DMS79 treated with DMSO at 0.1 percent for 48 hours (cell line): ENCODE measurements at places on chromosomes 3 and 15.

DNA sequence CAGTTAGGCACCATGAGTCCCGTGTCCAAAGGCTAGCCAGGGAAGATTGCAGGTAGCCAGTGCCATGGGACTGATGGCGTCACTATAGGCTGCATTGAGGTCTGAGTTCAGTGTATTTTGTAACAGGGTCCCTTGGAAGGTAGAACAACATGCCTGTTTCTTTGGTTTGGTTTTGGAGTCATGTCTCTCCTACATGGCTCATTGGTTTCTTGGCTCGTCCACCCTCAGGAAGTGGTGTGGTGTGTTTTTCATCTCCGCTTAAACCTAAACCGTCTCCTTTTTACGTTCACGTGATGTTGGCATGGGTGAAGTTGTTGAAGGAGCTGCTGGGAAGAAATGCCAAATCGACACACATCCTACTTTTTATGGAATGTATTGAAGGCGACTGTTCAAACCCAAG is 71.6 kb downstream of the FLNB start:
- DNase-seq: peak; percentile 7

- DNase-seq: no peak
These were observed 12.4 kb downstream of the PCYT1A start for GRCh38 chr3:196275126-196275525.

DNA sequence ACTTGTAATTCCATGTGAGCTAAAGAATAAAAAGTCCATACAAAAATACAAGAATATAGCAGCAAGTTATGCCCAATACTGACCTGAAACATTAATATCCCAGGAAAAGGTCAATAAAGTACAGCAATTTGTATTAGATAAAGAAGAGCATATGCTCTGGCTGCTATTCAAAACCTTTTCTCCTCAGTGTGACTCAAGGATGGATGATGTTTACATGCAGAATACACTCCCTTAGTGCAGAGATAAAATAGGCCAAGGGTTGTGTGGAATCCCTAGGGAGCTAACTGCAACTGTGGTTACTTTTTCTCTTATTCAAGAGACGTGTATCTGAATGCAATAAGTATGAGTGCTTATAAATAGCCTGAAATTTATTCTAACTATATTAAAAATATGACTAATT is 78.7 kb downstream of the SLC9A9 start:
- DNase-seq: no peak

DNA sequence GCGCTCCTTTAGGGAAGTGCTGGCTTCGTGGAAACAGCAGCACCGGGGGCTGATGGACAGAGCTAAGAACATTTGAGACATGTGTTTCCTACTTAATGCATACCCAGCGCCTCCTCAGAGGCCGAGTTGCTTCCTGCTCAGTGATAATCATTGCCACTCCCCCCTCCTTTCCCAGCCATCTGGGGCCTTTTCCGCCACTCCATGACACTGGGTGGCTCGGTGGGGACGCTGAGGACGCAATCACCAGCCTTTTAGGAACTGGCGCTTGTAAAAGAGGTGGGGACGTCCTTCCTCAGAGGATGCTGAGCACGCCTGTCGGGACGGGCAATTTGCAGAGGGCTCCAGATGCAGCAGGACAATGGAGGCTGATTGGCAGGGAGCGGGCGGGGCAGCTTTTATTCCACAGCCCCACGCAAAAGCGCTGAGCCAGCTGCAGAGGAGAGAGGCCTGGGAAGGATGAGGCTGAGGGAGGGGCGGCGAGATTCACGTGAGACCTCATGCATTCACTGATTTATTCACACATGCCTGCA is 22.2 kb upstream of the IQSEC1 start:
- no peak for DNase-seq

GRCh38 chr3:120393243-120393642 is 44.1 kb upstream of the LRRC58 start:
- no peak for DNase-seq

DNA sequence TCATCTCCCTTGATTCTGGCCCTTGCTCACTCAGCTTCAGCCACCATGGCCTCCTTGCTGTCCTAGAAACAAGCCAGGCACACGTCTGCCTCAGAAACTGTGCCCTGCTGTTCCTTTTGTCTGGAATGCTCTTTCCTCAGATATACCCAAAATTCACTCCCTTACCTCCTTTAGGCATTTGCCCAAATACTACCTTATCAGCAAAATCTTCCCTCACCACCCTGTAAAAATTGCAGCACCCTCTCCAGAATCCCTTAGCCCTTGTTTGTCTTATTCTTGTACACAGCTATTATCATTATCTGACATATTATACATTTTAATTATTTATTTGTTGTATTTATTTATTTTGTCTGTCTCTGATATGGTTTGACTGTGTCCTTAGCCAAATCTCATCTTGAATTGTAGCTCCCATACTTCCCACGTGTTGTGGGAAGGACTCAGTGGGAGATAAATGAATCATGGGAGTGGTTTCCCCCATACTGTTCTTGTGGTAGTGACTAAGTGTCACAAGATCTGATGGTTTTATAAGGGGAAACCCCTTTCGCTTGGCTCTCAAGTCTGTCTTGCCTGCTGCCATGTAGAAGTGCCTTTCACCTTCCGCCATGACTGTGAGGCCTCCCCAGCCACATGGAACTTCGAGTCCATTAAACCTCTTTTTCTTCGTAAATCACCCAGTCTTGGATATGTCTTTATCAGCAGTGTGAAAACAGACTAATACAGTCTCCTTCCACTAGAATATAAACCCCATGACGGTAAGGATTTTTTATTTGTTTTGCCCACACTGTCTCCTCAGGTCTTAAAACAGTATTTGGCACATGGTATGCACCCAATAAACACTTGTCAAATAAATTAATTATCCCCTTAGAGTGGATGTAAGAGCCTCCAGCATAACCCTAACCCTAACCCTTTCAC is 60.0 kb upstream of the STT3B start:
- no peak for DNase-seq

DNA sequence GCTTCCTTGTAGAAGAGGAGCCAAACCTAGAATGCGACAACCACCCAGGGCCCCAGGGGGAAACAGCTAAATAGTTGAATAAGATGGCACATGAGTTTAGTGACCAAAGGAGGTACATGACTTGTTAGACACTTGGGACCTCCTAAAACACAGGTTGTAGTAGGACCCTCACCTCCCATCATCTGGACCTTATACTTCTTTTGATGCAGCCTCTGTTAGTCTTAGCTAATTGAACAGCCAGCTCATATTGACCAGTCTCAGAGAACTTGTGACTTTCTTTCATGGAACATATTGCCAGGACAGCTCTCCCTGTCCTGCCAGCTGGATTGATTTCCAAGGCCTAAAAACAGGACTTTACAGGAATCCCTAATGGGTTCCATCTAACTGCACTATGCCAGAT is 45.0 kb downstream of the SPSB4 start:
- no peak for DNase-seq

GRCh38 chr3:184688251-184688881 is 23.5 kb downstream of the MAGEF1 start:
- DNase-seq: no peak

- DNase-seq: no peak
These were observed 23.3 kb downstream of the FBN1 start for GRCh38 chr15:48622237-48622636.

DNA sequence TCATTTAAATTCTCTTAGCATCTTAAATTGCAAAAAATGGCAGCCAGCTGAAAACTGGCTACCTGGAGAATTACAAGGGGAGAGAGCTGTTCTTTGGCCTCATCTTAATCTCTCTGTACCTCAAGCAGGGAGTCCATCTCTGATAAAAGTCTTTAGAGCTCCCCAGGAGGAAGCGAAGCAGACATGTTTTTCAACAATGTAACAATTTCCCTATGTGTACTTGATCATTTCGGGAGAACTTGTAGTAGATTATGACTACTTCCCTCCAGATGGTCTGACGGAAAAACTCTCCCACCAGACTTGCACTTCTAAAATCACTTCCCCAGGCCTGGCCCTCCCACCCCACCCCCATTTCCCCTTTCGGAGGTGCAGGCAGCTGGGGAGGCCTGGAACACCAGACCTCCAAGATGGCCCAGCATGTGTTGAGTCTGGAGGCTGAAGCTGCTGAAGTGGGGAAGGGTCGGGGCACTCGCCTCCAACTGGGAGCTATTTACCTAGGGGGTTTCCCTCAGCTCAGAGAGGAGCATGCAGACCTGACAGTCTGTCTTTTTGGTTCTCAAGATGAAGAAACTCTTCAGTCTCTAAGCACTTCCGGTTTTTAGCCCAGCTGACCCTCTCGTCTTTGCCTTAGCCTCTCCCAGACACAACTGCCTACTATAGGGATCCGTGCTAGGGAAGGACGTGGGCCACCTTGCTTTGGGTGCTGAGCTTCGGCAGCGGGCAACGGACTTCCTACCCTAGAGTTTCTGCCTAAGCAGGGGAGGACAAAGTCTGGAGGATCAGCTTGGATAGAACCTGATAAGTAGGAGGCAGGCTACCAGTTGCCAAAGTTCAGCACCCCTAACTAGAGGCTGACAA is 164.0 kb upstream of the TBL1XR1 start:
- no peak for DNase-seq

DNA sequence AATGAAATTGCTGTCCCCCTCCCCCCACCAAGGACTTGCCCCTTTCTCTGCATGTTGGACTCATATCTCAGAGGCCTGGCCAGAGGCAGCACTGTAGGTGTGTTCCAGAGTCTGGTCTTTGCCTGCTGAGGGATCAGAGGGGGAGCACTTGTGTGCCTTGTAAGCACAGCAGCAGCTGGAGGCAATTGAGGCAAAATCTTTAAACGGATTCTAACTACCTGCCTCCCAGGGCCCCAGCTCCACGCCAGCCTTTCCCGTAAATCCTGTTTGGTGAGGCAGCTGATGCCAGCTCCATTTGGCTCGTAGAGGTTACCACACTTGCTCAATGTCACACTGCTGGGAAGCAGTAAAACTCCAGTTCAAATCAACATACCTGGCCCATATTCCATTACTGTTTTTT is 2.3 kb upstream of the IDH2 start:
- DNase-seq: no peak

- no peak for DNase-seq
These were observed 52.3 kb downstream of the WNT5A start for GRCh38 chr3:55434789-55435188.

- no peak for DNase-seq
These were observed 64.5 kb downstream of the ADAMTS17 start for GRCh38 chr15:100277087-100277855.

GRCh38 chr15:23686466-23687142 is 501 bp downstream of the NDN start:
- no peak for DNase-seq

DNA sequence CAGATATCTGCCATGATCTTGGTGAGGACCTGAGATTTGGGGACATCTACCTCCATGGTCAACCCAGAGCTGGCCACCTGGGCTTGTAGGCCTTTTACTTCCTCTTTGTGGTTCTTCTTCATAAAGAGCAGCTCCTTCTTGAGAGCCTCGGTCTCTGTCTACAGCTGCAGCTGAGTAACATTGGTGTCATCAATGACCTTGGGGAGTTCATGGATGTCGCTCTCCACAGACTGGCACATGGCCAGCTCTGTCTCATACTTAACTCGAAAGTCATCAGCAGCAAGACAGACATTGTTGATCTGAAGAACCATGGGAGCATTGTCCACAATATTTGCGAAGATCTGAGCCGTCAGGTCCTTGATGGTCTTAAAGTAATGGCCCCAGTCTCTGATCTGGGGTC is 15.7 kb upstream of the RASA2 start:
- DNase-seq: no peak

- peak; percentile 2 for DNase-seq
These were observed 52.4 kb upstream of the SELENOK start for GRCh38 chr3:53944028-53944427.

DNA sequence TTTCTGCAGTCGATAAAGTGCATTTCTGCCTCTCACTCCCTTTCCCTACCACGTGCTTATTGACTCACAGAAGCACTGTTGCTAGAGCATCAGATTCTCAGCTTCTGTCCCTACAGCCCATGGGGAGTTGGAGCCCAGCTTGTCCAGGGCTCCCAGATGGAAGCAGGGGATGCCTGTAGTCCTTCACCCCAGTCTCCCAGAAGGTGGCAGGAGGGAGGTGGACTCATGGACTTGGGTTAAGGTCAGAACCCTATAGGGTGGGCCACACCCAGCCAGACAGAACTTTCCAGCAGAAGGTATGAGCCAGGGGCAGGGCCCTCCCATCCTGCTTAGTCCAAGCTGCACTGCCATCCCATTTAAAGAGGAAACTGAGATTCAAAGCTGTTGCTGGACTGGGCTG is 33.1 kb upstream of the SEMA3F start:
- DNase-seq: no peak

DNA sequence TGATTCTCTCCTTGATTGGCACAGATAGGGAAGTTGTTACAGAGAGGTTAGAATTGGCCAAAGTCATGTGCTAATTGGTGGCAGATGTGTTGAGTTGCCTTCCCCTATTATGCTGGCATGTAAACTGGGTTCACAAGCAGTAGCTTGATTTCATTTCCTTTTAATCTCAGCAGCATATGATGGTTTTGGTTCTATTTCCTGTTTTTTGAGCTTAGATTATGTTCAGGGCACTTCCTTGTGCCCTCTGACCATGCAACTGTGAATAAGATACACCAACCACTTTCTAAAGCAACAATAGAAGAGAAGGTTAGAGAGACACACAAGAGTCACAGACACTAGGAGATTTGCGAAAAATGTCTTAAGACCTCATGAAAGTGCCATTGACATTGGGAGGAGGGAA is 16.5 kb downstream of the HPS3 start:
- DNase-seq: no peak

- no peak for DNase-seq
These were observed 169.5 kb upstream of the UMPS start for GRCh38 chr3:124560666-124561215.

- no peak for DNase-seq
These were observed 347 bp downstream of the HACL1 start for GRCh38 chr3:15601046-15601398.

GRCh38 chr3:98754483-98754882 is 8.7 kb upstream of the ST3GAL6 start:
- DNase-seq: no peak

GRCh38 chr3:120688121-120688520 is 6.1 kb upstream of the HGD start:
- no peak for DNase-seq

DNA sequence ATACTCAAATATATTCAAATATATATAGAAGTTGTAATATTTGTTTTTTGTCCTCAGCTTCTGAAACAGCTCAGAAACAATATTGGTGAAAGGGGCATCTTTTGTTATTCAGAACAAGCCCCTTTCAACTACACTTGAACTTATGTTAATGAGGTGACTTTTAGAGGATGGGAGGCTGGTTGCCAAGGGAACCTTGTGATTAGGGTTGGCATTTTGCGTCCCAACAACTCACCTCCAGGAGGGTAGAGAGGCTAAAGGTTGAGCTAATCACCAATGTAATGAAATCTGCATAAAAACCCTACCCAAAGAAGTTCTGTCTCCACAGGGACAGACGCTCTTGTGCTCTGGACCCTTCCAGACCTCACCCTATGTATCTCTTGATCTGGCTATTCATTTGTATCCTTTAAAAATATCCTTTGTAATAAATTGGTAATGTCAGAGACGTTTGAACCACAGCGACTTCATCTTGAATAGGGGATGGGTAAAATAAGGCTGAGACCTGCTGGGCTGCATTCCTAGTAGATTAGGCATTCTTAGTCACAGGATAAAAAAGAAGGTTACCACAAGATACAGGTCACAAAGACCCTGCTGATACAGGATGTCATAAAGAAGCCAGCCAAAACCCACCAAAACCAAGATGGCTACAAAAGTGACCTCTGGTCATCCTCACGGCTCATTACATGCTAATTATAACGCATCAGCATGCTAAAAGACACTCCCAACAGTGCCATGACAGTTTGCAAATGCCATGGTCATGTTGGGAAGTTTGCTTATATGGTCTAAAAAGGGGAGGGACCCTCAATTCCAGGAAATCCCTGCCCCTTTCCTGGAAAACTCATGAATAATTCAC is 111.1 kb downstream of the FMN1 start:
- DNase-seq: no peak

- DNase-seq: no peak
These were observed 34.1 kb upstream of the FBLN2 start for GRCh38 chr3:13514639-13515435.
